ENCODE measurements at places on chromosomes 5 and 9.

DNA sequence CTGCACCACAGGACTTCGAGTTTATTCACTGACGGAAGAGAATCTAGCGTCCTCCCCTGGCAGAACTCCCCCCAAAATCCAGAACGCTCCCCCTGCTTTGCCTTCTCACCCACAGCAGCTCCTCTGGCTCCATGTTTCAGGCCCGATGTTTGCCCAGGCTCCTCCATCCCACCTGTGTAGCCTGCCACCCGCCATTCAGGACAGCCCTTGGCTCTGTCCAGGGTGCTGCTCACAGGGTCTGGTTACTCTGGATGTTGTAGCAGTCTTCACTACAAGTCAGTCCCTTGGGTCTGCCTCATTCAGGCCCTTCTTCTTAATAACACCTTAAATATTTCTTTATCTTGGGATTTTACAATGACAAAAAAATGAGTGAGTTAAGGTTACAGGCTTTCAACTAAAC, 41.3 kb upstream of the SV2C start:
- peak; percentile 23 for DNase-seq

GRCh38 chr5:140051950-140052349, 8.9 kb upstream of the NRG2 start:
- no peak for DNase-seq

DNA sequence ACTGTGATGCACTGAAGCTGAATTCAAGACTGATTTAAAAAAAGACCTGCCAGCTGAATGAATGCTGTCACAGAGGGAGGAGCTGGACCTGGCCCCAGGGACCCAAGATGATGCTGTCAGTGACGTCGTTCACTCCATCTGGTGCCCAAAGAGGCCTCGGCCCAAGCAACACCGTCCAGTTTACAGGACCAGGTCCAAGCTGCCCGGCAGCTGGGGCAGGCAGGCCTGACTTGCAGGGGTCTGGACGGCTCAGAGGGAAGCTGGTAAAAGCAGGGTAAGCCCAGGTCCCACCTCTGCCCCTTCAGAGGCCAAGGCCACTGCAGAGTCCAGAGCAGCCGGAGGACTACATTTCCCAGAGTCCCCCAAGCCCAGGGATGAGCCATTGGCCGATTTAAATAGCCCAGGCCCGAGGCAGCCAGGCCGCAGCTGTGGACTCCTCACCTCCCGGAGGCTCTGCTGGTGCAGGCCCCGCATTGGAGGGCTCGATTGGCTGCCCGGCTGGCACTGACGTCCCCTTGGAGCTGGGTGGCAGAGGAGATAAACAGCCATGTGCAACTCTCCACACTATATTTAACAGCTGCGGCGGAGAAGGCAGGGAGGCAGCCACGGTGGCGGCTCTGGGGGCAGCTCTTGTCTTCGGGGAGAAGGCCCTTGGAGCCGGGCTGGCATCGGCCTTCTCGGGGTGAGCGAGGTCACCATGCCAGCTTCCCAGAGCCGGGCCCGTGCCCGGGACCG, at the start of gene PLPP7:
Gene PLPP7 (plus strand): TSS at position 423 of the 735 bp plus-strand sequence. CDS start 275 bp downstream, at position 698.
- DNase-seq: no peak

GRCh38 chr5:25006734-25007133, 362.0 kb upstream of the CDH10 start:
- DNase-seq: peak; percentile 35

GRCh38 chr5:66074901-66075300, 69.2 kb upstream of the SREK1 start:
- no peak for DNase-seq

- no peak for DNase-seq
These were observed 136.9 kb upstream of the FBN2 start for GRCh38 chr5:128674837-128675446.

- no peak for DNase-seq
These were observed 28.9 kb upstream of the KCNN2 start for GRCh38 chr5:114332925-114333324.

GRCh38 chr5:151733358-151734063, 24.9 kb downstream of the ATOX1 start:
- DNase-seq: no peak

- no peak for DNase-seq
These were observed 13.9 kb upstream of the DDX41 start for GRCh38 chr5:177530638-177531037.

GRCh38 chr5:33180900-33181299, 259.9 kb upstream of the TARS1 start:
- DNase-seq: peak; percentile 12

DNA sequence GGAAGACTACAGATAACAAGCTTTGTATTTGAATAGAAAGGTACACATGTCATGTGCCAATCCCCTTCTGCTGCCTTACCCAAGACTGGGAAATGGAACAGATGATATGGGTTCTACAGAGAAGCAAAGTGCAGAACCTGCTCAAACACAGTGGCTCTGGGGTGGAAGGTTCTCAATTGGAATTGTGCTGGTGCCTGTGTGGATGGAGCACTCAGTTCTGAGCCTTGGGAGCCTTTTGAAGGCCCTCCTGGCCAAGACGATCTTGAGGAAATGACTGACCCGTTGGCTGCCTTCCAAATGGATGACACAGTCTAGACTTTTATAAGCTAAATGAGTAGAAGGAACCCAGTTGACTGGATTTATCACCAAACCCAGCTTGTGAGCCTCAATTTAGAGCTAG, 4.2 kb upstream of the PRSS3 start:
- no peak for DNase-seq

- DNase-seq: no peak
These were observed 63.9 kb downstream of the ADAMTS12 start for GRCh38 chr5:33827885-33828284.

- no peak for DNase-seq
These were observed 54.8 kb upstream of the FBXL17 start for GRCh38 chr5:108436696-108437095.

DNA sequence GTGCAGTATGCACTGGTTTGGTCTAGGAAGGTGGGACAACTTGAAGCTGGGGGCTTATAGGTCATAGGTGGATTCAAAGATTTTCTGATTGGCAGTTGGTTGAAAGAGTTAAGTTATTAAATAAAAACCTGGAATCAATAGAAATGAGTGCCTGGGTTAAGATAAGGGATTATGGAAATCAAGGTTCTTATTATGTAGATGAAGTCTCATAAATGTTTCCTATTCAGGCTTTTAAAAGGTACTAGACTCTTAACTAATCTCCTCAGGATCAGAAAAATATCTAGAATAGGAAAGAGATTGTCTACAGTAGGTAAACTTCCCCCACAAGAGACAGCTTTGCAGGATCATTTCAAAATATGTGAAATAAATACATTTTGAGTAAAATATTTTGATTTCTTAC, 163.3 kb upstream of the FBN2 start:
- DNase-seq: no peak

DNA sequence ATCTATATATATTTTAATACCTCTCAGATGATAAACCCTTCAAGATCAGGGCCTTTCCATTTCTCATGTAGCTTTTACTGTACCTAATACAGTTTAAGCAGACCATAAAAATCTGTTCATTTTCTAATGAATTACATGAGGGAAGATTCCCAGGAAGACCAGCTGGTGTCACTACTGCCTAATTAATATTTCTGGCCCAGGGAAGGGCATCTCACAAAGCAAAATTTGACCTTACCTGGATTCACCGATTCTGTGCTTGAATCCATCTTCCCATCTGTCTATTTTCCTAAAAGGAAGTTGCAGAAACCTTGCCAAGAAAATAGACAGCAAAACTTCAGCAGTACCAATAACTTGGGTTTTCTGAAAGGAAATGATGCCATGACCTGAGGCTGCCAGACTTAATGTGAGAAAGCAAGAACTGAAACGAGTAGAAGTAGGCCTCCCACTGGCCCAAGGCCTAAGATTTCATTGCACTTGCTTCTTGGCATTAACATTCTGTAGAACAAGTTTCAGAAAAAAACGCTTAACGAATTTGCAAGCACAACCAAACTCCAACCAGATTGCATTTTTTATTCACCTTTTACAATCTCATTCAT, 83.0 kb upstream of the GLIS3 start:
- peak; percentile 24 for DNase-seq

DNA sequence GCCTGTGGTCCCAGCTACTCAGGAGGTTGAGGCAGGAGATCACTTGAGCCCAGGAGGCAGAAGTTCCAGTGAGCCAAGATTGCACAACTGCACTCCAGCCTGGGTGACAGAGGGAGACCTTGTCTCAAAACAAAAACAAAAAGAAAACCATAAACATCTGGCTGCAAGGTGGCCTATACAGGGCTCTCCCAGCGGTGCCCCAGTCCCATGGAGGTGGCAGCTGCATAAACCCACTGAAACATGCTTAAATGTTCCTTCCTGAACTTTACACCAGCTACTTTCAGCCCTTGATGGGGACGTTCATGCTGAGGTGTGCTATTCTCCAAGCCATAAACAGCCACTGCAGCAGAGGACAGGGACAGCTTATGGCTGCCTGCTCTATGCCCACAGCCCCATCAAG, 35.6 kb downstream of the DROSHA start:
- no peak for DNase-seq

DNA sequence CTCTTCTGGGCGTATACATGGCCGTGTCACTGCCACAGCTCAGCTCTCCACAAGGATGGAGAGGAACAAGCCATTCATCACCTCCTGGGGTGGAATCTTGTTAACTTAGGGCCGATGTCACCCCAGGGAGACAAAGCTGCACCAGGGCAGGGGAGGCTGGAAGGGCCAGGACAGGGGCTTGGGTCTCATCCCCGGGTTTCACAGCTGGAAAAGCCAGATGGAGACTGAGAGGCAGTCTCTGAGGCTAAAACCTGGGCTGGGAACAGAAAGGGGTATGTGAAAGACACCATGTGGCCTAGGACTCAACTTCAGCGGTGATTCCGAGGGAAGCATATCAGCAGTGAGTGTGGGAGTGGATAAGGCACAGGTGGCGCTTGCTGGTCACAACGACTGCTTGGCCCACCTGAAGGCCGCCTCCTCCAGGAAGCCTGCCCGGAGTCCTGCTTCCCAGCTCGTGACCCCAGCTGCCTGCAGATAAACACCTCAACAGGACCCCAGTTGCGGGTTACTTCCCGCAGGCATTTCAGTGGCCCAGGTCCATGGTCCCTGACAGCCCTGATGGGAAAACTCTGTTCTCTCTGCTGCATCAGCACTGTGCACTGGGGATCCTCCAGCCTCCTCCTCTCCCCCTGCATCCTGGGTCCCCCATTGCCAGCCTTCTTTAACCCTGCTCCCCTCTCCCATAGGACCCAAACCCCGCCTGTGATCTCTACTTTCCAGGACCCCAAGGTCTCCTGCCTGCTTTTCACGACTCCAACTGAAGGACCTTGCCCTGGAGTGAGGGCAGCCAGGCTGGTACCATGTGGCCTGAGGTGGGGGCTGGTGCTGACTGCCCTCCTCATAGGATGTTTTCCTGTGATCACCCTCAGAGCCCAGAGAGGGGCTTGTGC, 51.7 kb upstream of the FCN1 start:
- no peak for DNase-seq

DNA sequence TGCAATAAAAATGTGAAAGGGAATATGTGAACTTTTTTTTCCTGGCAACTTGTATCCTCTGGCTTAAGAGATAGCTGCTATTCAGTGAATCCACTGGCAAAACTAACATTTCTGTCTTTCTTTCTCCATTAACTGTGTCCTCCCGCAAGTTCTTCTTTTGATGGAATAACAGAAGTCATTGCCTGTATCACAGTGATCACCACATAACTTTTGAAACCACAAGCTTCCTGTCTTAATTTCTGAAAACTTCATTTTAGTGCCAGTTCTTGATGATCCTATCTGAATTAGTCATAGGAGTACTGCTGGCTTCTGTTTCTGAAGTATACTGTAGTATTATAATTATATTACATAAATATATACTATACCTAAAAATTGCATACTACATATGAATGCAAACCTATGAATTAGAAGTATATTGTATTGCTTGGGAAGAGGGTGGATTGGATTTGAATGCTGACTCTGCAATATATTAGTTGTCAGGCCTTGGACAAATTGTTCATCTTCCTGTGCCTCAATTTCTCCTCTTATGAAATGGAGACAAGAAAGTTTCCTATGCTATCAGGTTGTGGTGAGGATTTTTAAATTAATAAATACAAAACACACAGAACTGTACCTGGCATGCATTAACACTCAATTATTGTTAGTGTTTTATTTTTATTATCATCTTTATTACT, 441.6 kb downstream of the CETN3 start:
- no peak for DNase-seq

- no peak for DNase-seq
These were observed 88.1 kb downstream of the KIF4B start for GRCh38 chr5:155101697-155102096.

- no peak for DNase-seq
These were observed 48.0 kb downstream of the SHLD3 start for GRCh38 chr5:65672796-65673195.

- DNase-seq: no peak
These were observed 183.7 kb downstream of the ZNF462 start for GRCh38 chr9:107046692-107047091.

DNA sequence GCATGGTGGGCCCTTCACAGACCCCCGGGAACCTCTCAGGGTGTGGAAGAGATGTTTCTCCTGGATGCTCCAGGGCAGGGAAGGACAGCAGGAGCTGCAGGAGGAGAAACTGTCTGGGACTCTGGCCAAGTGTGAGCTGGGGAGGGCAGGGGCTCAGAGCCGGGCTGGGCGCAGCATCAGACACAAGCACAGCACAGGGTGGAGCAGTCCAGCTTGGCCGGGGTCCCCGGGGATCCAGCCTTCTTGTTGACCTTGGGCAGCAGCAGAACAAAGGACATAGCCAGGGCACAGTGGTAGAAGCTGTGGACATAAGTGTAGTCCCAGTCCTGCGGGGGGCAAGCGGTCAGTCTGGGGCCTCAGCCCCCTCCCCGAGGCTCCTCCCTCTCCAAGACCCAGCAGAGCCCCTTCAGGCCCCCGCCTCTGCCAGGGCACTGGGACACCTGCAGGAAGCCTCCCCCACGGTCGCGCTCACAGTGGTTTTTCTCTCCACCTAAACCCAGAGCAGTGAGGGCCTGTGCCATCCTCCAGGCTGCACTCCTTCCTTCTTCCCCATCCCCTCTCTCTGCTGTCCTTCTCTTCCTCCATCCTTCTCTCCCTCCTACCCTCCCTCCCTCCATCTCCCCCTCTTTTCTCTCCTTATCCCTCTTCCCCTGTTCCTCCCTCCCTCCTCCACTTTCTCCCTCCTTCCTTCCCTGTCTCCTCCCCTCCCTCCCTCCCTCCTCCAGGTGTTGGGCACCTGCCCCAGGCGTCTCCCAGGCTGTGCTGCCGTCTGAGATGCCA, 10.1 kb downstream of the MYMK start:
- DNase-seq: no peak

DNA sequence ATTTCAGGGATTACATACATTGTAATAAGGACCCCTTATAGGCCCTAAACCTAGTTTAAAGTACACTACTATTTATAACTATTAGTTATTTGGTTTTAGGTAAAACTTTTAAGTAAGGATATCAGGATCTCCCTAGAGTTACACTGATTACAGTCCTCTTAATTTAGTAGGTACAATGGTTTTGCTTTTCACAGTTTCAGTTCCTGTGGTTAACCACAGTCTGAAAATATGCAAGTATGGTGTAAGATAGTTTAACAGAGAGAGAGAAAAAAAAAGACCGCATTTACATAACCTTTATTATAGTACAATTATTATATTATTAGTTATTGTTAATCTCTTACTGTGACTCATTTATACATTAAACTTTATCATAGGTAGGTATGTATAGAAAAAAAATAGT, 725.3 kb upstream of the PTPRD start:
- DNase-seq: no peak

DNA sequence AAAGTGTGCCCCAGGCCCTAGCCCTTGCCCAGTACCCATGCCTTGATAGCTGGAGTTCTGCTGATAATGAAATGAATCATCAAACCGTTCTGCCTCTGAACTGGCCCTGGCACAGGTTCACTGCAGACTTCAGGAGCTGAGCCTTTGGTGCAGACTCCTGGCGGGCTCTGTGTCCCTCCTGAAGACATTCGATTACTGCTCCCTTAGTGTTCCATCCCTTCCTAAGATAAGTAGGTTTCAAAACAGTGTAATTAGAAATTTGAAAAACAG, 97.2 kb downstream of the MVB12B start:
- DNase-seq: no peak

Measured in neuronal stem cell (in vitro differentiated cells).